ENCODE measurements at places on chromosomes 6 and 20. TPM values are rescaled to one million over a fixed set of nuclear protein-coding genes. Genes with fewer than 3 reads are reported as not detected.

TCF21 gene
- not detected for polyA plus RNA-seq

SPAG4 gene
- polyA plus RNA-seq, result 1.1 TPM

BFSP1 gene
- 1.8 TPM for polyA plus RNA-seq

KHDC1L gene
- not detected for polyA plus RNA-seq

EBF4 gene
- polyA plus RNA-seq, result 2.0 TPM

ECI2 gene
- polyA plus RNA-seq, result 84.3 TPM

SOD2 gene
- 85.0 TPM for polyA plus RNA-seq

SERPINB1 gene
- 103 TPM for polyA plus RNA-seq

C6orf141 gene
- polyA plus RNA-seq, result not detected

LY6G6C gene
- not detected for polyA plus RNA-seq

PLG gene
- not detected for polyA plus RNA-seq

SNX3 gene
- polyA plus RNA-seq, result 192 TPM

DST gene
- polyA plus RNA-seq, result 0.95 TPM

PPP1R14C gene
- 0.76 TPM for polyA plus RNA-seq

EEF1E1 gene
- 48.3 TPM for polyA plus RNA-seq

PLCB1 gene
- polyA plus RNA-seq, result 8.8 TPM
